Colonic mucosa (tissue), 4 donors: ENCODE measurements at places on chromosomes 3 and 15. TPM values are rescaled to one million over a fixed set of nuclear protein-coding genes. Genes with fewer than 3 reads are reported as not detected.

Gene ACAD9
- total RNA-seq, result 32.0 TPM

Gene MCF2L2
- 1.4 TPM for total RNA-seq

Gene SEMA3G
- total RNA-seq, result 2.6 TPM

GRCh38 chr3:176807938-176808337, 389.3 kb downstream of the TBL1XR1 start:
- no peaks in the 10 kb centered on the region for H3K27me3 ChIP-seq
- no peaks in the 10 kb centered on the region for H3K36me3 ChIP-seq
- H3K27ac ChIP-seq, result no peak overlapping the region
- no peaks in the 10 kb centered on the region for H3K4me1 ChIP-seq
- H3K4me3 ChIP-seq, result no peak overlapping the region
- DNase-seq, result no peak

DNA sequence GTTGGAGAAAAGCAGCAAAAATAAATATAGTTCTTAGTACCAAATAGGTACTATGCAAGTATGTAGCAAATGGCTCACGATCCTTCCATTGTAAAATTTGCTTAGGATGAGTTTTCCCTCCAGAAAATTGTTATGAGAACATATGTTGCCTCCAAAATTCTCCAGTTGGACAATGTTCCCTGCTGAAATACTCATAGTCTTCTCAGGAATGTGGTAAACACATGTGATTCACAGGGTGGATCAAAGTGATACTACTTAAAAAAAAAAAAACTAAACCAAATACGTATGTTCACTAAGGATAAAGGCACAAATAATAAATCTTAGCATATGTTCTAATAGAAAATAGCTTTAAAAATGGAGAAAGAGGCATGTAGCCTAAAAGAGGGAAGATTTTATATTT, 84.3 kb upstream of the ZNF385D start:
- H3K27me3 ChIP-seq, result no peaks in the 10 kb centered on the region
- no peaks in the 10 kb centered on the region for H3K4me1 ChIP-seq
- no peak for DNase-seq
- no peak overlapping the region for H3K27ac ChIP-seq

DNA sequence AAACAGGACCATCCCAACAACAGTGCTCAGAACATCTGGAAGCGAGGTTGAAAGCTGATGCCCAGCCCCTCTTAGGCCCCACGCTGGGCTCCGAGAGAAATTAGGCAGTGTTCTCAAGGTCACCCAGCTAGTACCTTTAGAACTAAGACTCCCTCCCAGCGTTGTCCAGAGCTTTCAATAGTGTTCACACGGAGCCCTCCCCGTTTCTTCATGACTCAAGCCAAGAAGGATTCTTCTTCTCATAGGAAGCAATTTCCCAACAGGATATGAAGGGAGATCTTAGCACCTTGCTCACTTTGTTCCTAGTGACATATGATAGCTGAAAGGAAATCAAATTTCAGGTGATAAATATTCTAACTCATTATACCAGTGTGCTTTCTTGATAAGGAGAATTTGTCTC, 244.2 kb upstream of the ST8SIA2 start:
- H3K36me3 ChIP-seq, result no peaks in the 10 kb centered on the region
- H3K4me1 ChIP-seq, result no peaks in the 10 kb centered on the region
- H3K27me3 ChIP-seq, result no peaks in the 10 kb centered on the region
- no peak overlapping the region for H3K4me3 ChIP-seq
- DNase-seq, result no peak
- no peak overlapping the region for H3K27ac ChIP-seq

GRCh38 chr3:40166997-40167396, 142.5 kb upstream of the EIF1B start:
- H3K27ac ChIP-seq, result no peak overlapping the region
- no peaks in the 10 kb centered on the region for H3K4me1 ChIP-seq
- H3K36me3 ChIP-seq, result no peaks in the 10 kb centered on the region
- no peak overlapping the region for H3K4me3 ChIP-seq
- no peaks in the 10 kb centered on the region for H3K27me3 ChIP-seq

GRCh38 chr15:32859251-32859650, 141.4 kb downstream of the GREM1 start:
- H3K27ac ChIP-seq, result no peak overlapping the region
- no peak overlapping the region for H3K4me3 ChIP-seq
- H3K27me3 ChIP-seq, result no peaks in the 10 kb centered on the region
- no peaks in the 10 kb centered on the region for H3K4me1 ChIP-seq

- H3K27ac ChIP-seq, result no peak overlapping the region
- no peak overlapping the region for H3K4me3 ChIP-seq
- no peaks in the 10 kb centered on the region for H3K36me3 ChIP-seq
- H3K4me1 ChIP-seq, result no peaks in the 10 kb centered on the region
- DNase-seq, result no peak
- H3K27me3 ChIP-seq, result no peaks in the 10 kb centered on the region
Observed at GRCh38 chr3:99505200-99505599, 133.2 kb upstream of the COL8A1 start.

GRCh38 chr15:90264671-90265070, 801 bp upstream of the NGRN start:
- no peaks in the 10 kb centered on the region for H3K36me3 ChIP-seq
- peak overlapping the region; percentile 98 for H3K27ac ChIP-seq
- H3K4me3 ChIP-seq, result peak overlapping the region; percentile 74
- DNase-seq, result peak; percentile 82
- no peaks in the 10 kb centered on the region for H3K27me3 ChIP-seq

- DNase-seq, result no peak
- H3K36me3 ChIP-seq, result no peaks in the 10 kb centered on the region
- no peak overlapping the region for H3K4me3 ChIP-seq
- H3K27me3 ChIP-seq, result peaks cover 5% of the 10 kb centered on the region
- H3K27ac ChIP-seq, result no peak overlapping the region
Observed at GRCh38 chr15:98582900-98583554, 65.3 kb upstream of the IGF1R start.

DNA sequence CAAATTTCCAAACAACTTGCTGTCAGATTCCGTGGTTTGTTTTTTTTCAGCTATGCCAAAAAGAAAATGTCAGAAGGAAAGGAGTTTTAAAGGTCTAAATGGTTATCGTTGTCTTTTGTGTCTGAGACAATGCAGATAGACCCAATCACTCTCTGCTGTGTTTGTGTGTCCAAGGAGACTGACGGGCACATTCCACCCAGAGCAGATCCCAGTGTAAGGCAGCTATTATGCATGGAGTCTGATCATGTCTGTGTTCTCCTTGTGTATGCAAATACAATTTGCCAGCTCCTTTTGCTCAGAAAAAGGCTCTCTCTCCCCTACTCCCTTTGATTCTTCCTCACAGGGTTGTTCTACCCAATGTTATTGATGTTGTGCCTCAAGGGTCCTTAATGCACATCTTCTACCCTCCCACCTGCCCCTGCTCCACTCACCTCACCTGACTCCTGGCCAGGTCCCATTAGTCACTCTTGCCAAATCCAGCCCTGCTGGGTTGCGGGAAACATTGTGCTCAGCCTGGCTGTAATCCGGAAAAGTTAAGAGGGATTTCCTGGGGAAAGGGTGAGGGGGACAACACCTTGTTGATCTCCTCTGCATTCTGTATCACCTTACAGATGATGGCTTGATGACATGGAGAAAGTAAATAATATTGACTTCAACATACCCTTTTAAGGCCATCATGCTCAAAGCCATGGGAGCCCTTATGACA, 61.0 kb downstream of the OTOL1 start:
- DNase-seq, result no peak
- no peaks in the 10 kb centered on the region for H3K27me3 ChIP-seq
- H3K4me1 ChIP-seq, result no peaks in the 10 kb centered on the region
- no peaks in the 10 kb centered on the region for H3K36me3 ChIP-seq
- no peak overlapping the region for H3K27ac ChIP-seq

GRCh38 chr3:183128709-183129108, 29.4 kb upstream of the MCCC1 start:
- H3K27me3 ChIP-seq, result no peaks in the 10 kb centered on the region
- H3K36me3 ChIP-seq, result no peaks in the 10 kb centered on the region
- no peak overlapping the region for H3K27ac ChIP-seq
- no peak overlapping the region for H3K4me3 ChIP-seq
- H3K4me1 ChIP-seq, result no peaks in the 10 kb centered on the region

DNA sequence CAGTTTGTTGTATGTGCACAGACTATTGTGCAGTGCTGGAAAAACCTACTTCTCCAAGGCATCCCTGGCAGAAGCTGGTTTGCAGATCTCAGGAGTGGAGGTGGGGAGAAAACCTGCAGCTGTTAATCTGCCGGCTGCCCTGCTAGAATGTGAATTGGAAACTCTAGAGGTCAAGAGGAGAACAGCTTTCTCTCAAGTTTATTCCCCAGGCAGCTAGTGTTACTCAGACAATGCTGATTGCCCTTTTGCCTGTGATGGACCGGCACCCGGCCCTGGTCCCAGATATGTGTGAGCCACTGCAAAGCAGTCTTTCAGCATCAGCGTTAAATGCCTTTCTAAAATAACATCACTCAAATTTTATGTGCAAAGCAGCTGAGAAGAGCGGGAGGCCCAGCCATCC, 129.7 kb upstream of the TPM1 start:
- no peaks in the 10 kb centered on the region for H3K27me3 ChIP-seq
- no peak overlapping the region for H3K27ac ChIP-seq

DNA sequence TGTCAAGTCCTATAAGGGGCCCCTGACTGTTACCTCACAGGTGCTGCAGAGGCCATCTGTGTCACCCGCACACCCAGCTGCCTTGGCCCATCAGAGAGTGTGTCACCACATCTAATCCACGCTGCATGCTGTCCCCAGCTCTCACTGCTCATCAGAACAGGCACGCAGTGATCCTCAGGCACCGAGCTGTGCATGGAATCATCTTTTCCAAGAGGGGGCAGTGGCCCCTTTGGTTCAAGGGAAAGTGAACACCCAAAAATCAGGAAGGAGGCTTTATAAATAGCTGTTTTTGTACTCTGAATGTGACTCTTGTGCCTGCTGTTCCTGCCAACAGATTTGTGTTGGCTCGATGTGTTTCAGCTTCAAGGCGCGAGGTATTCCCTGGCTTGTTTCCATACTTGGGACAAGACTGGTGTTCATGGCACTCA, 110.3 kb upstream of the ETV5 start:
- no peaks in the 10 kb centered on the region for H3K4me1 ChIP-seq
- H3K36me3 ChIP-seq, result no peaks in the 10 kb centered on the region
- H3K27me3 ChIP-seq, result no peaks in the 10 kb centered on the region
- no peak for DNase-seq
- H3K4me3 ChIP-seq, result no peak overlapping the region
